Stimulated activated CD4-positive, alpha-beta T cell treated with anti-CD3 and anti-CD28 coated beads, Interleukin-4, amount 100 ng/mL, for 1 hour (primary cell): ENCODE measurements at places on chromosomes 11 and 22.

DNA sequence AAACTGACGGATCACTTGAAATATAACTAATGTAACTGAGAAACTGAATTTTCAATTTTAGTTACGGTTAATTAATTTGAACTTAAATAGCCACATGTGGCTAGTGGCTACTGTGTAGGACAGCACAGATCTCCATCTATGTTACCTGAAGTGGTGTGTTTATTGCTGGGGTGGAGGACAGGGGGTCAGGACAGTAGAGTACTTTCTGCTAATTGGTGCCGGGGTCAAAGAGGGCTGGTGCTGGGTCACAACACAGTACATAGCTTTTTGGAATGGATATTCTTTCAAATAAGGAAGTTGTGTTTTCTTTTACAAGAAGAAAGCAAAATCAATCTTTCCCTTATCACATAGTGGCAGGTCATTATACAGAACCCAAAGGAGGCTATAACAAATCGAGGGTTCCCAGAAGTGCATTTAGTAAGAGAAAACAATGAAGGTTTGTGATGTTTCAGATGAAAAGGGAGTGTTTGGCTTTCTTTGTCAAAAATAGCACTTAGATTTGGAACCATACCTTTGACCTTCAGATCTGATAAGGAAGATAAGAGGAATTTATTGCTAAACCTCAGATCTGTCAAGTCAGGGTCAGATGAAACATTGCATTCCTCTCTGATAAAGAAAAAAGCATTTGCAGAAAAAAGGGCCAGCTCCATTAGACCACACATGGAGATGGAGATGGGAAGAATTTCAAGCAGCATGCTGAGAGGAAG lies 384.5 kb downstream of the AASDHPPT start:
- DNase-seq = no peak

- no peak for DNase-seq
Measured at GRCh38 chr11:93775289-93775688, 8.8 kb upstream of the MED17 start.

DNA sequence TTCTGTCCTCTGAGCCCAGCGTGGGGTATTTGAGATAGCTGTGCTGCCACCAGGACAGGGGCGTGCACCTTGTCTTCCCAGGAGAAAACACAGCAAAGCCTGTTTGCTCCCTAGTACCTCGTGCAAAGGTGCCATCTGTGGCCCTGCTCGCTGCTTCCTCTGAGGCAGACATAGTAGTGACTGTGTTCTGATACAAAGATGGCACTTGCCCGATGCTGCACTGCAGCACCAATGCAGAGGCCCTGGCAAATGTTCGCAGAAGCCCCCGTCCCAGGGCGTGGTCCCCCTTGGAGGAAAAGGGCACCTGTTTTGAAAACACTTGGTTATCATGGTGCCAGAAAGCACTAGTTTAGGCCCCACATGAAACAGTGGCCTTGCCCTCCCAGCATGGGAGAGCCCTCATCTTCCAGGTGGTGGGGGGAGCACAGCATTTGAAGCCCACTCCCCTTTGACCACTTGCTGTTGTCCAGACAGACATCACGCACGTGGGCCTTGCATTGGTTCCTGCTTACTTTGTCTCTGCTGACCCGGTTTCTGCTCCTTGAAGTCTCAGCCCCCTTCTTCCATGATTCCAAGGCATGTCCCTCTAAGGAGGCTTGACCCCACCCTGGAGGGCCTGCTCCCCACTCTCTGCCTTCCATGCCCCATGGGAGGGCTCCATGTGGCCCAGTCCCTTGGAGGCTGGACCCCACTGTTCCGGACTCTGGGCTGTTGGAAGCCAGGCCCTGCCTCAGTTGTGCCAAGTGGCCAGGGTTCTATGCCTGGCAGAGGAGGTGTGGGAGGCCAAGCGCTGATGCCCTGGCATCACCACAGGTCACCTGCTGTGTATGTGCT lies 109.4 kb downstream of the KCNQ1OT1 start:
- DNase-seq = peak; percentile 1

DNA sequence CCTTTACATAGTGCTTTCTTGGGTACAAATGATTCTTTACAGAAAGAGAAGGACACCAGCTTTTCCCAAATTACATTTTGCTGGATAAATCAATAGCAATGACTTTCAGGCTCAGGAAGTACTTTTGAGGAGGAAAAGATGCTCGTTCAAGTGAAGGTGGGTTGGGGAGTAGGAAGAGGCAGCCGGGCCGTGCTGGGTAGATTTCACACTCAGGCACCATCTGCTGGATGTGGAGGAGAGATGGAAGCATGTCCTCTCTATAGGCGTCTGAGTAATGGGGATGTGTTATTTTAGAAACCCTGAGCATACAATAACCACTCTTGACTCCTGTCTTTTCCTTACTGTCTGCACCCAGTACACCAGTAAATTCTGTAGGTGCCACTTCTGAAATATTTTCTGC lies 152.3 kb upstream of the LARGE1 start:
- DNase-seq = no peak

DNA sequence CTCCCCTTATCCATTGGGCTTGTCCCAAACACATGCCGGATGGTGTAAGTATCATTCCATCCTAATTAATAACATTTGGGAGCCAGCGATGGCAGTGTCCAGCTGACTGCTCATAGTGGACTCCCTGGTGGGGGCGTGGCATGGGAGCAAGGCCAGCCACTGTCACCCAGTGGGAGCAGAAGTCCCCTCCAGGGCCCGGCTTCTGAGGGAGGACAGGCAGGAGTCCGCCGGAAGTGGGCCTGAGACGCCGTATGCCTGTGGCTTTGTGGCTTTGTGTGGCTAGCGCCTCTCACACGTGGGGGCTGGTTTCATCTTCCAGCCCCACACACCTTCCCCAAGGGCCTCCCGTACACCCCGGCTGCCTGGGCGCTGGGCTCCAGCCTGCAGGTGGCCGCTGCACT lies 124.5 kb downstream of the KCNQ1 start:
- no peak for DNase-seq

- no peak for DNase-seq
Measured at GRCh38 chr22:48316257-48317250, 1511.1 kb downstream of the BRD1 start.

GRCh38 chr11:72305891-72306585 lies 62.1 kb upstream of the PHOX2A start:
- no peak for DNase-seq

GRCh38 chr11:61133956-61134662 lies 27.1 kb downstream of the VPS37C start:
- no peak for DNase-seq

DNA sequence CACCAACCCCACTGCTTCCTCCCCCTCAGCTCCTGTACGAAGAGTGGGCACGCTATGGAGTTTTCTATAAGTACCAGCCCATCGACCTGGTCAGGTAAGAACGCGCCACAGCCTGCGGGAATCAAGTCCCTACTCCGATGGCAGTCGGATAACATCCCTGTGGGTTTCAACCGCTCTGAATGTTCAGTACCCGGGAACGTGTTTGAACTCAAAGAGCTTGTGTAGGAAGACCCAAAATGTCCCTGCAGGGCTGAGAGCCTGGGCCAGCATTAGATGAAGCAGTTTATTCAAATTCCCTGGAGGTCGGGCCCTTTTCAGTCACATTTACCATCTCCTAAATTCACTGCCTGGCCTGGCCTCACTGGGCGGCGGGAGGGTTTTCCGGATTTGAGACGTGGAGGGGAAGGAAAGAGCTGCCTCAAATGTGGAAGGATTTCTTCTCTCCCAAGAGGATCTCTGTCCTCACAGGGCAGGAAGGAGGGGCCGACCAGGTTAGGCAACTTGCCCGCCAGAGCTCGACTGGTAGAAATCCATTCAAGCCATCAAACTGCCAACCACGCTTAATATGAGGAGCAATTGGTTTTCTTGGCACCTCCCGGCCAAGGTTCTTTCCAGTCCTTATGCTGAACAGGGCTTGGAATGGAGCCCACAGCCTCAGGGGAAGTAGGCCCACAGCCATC lies 46.3 kb downstream of the ANO1 start:
- no peak for DNase-seq

DNA sequence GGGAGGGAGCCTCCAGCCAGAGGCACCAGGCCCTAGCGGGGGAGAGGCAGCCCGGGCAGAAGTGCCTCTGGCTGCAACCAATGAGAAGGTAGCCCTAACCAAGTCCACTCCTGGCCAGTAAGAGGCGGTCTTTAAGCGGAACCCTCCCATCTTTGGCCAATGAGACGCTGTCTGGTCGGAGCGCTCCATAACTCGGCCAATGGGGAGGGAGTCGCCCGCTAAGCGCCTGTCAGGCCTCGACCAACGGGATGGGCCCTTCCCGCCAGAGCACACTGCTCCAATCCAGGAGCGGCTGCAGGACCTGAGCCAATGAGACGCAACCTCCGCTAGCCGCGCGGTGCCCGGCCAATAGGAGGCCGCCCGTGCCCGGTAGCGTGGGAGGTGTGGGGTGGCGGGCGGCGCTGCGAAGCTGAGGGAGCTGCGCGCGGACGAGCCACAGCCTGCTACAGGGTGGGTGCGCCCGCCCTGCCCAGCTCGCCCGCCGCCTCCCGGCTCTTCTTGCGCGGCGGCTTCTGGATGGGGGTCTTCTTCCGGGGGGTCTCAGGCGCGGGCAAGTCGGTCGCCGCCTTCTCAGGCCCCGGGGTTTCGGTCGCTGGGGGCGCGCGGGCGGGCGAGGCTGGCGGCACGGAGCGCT lies 12.6 kb downstream of the SCARF2 start:
- peak; percentile 25 for DNase-seq

GRCh38 chr11:76730887-76731565 lies 52.1 kb upstream of the TSKU start:
- no peak for DNase-seq

GRCh38 chr11:4019891-4020290 lies 74.7 kb upstream of the RRM1 start:
- DNase-seq = no peak
